ENCODE measurements at places on chromosomes 1 and 21. TPM values are rescaled to one million over a fixed set of nuclear protein-coding genes. Genes with fewer than 3 reads are reported as not detected.

TMEM201 gene
- total RNA-seq = 9.0 TPM

OR2L5 gene
- 2.7 TPM for total RNA-seq

FASLG gene
- not detected for total RNA-seq

COL24A1 gene
- total RNA-seq = 15.2 TPM

CNR2 gene
- total RNA-seq = not detected

RGSL1 gene
- total RNA-seq = not detected

TMEM240 gene
- 8.8 TPM for total RNA-seq

USF1 gene
- 61.5 TPM for total RNA-seq

RAVER2 gene
- 21.4 TPM for total RNA-seq

CHI3L2 gene
- total RNA-seq = not detected

CACNA1E gene
- total RNA-seq = 51.2 TPM

JAM2 gene
- 28.4 TPM for total RNA-seq

USH2A gene
- total RNA-seq = 1.9 TPM

GSTM2 gene
- 23.3 TPM for total RNA-seq

RAB42 gene
- 3.0 TPM for total RNA-seq

ARTN gene
- 0.91 TPM for total RNA-seq

ALG6 gene
- total RNA-seq = 49.4 TPM

AKIRIN1 gene
- 48.7 TPM for total RNA-seq

NBL1 gene
- 12.5 TPM for total RNA-seq

RWDD3 gene
- total RNA-seq = 20.1 TPM

SPRR1A gene
- not detected for total RNA-seq

C8A gene
- not detected for total RNA-seq

OR10J1 gene
- not detected for total RNA-seq

BGLAP gene
- total RNA-seq = 0.73 TPM

ZMYND12 gene
- total RNA-seq = 0.64 TPM

HES3 gene
- not detected for total RNA-seq

PANK4 gene
- total RNA-seq = 31.1 TPM

KRTAP21-1 gene
- total RNA-seq = not detected

FAM131C gene
- 1.8 TPM for total RNA-seq

LAMC1 gene
- 46.6 TPM for total RNA-seq

GJA8 gene
- not detected for total RNA-seq

GSTM1 gene
- 5.1 TPM for total RNA-seq

SPATA45 gene
- total RNA-seq = 1.9 TPM

C4BPA gene
- total RNA-seq = not detected

KIF14 gene
- total RNA-seq = 4.8 TPM

SPATA1 gene
- 2.0 TPM for total RNA-seq

SELENBP1 gene
- total RNA-seq = 8.4 TPM

C1orf56 gene
- total RNA-seq = 2.9 TPM

CADM3 gene
- 100 TPM for total RNA-seq

KRTAP19-3 gene
- total RNA-seq = not detected

CDCP2 gene
- not detected for total RNA-seq

FLG2 gene
- not detected for total RNA-seq
